ENCODE measurements at places on chromosomes 5 and 9.

- DNase-seq = no peak
These were observed 203.1 kb downstream of the WDR70 start for GRCh38 chr5:37582202-37582601.

DNA sequence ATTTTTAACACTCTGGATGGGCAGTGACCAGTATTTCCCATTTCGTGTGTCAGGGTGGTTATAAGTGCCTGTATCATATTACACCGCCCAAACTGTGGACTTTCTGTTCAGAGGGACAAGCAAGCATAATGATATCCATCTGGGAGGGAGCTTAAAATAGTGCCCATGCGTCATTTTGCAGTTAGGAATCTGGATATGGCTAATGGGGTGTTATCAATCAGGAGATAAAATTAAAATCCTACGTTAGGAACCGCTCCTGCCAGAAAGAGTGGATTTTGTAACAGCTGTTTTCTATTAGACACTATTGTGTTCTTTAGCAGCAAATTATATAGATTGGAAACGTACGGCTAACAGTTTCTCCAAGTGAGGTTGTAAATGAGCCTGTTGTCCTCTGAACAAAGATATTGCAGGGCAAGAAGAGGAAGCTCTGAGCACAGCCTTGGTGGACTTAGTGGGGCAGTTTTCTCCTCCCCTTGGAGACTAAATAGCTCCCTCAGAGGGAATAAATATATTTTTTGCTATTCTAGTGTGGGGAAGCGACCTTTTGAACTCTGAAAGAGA is 160.4 kb downstream of the SPATA31D1 start:
- DNase-seq = no peak

DNA sequence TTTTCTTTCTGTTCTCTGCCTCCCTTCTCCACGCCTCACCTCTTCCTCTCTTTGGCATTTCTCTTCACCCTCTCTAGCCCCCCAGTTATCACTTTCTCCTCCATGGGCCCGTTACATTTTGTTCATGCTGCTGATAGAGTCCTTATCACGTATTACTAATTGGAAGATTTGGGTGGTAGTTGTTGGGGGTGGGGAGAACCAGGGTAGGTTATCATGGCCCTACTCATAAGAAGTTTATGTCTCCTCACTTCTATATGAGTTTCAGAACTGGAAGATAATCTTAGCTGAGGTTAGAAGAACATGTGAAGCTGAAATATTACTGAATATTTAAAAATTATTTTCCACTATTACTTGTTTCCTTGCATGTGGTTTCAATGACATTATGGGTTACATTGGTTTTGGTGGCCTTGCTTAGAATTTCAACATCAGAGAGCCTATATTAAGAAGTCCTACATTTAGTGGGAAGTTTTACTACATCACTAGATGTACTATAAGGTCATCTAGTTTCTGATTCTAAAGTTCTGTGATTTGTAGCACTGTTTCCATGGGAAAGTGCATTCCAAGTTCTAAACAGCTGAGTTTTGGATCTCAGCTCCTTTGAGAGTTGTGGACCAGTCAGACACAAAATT is 36.8 kb downstream of the PIP5K1B start:
- DNase-seq = no peak

- no peak for DNase-seq
These were observed 27.3 kb downstream of the PUM3 start for GRCh38 chr9:2816476-2817141.

DNA sequence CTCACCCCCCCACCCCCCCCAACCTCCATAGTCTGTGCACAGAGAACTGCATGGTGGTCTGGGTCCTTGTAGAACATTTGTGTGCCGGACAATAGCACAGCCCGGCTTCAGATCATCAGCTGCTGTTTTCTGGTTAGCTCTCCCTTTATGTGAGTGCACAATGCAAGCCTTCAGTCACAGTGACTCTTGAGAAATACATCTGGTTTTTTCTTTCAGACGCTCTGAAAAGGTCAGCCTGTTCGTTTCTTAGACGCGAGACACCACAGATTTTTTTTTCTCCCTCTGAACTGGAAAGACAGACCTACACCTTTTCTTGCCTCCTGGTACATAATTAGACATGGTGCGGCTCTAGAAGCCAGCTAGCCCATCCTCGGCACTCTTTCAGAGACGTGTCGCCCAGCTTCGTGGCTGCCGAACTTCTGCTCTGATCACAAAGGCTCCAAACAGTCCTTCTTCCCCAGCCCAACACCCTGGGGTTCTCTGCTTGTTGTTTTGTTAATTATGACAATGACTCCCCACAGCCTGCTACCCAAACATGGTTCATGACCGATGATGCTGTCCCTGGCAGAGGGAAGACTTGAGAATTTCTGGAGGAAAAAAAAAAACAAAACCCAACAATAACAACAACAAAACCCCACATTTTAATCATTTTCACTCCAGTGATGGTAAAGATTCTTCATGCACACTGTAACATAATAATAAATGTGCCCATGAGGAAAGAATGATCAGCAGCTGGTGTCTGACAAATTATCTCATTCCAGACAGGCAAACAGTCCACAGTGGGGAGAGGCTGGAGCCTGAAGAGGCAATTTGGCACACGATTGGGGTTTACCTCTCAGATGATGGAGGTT is 241.4 kb upstream of the ZNF462 start:
- no peak for DNase-seq

GRCh38 chr9:126386088-126386487 is 59.5 kb downstream of the MVB12B start:
- DNase-seq = no peak

DNA sequence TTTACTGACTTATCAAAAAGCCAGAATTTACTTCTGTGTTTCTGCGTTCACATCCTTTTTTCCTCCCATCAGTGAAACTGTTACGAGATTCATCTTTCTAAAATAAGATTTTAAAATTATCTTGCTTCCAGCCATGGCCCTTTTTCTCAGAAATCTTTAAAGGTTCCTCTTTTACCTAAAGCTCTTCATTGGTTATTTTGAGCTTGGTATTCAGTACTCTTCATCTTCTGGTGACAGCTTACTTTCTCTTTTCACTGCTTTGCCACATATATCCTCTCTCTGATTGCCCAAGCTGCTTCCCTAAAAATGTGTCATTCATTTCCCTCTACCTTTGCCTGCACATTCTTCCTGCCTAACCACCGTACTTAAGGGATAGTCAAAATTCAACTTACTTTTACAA is 32.3 kb downstream of the TGFBR1 start:
- DNase-seq = no peak

DNA sequence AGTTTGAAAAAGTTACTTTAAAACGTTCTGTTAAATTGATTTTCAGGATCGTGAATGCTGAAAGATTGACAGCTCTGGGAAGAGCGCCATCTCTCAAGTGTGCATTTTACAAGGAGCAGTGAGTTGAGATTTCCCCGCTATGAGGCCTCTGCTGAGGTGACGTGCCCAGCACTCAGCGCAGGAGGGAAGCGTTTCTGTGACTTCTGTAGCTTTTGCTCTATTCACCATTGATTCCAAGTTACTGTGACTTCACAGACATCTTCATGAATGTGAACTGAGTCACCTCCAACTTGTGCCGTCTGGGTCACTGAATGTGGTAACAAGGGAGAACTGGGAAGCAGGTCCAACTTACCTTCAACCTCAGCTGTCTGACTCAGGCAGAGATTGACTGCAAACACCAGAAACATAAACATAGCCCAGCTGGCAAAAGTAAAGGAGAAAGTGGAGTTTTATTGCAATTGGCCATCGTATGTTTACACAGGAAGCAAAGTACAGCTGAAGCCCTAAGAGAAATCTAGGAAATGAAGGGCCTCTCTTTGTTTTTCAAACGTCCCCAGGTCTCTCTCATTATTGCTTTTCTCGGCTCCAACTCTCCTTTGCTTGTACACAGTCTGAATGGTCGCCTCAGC is 428.8 kb upstream of the CLINT1 start:
- DNase-seq = no peak

- DNase-seq = no peak
These were observed 77.4 kb downstream of the VAV2 start for GRCh38 chr9:133914442-133915342.

GRCh38 chr9:109880276-109881169 is 100.5 kb downstream of the PALM2AKAP2 start:
- DNase-seq = no peak

DNA sequence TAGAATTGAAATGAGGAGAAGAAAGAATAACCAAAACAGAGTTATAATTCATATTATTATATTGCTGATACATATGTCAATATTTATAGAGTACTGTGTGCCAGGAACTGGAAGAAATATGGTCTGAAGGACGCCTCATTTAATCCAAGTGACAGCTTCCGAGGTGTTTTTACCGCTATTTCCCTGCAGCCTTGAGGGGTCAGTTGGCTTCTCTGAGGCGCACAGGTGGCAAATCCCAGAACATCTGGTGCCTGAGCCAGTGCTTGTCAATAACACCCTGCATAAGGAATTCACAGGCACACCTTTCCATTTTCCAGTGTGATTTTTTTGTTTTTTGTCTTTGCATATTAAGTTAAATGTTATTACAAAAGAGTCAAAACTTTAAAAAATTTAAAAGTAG is 43.3 kb upstream of the CTSL start:
- no peak for DNase-seq

DNA sequence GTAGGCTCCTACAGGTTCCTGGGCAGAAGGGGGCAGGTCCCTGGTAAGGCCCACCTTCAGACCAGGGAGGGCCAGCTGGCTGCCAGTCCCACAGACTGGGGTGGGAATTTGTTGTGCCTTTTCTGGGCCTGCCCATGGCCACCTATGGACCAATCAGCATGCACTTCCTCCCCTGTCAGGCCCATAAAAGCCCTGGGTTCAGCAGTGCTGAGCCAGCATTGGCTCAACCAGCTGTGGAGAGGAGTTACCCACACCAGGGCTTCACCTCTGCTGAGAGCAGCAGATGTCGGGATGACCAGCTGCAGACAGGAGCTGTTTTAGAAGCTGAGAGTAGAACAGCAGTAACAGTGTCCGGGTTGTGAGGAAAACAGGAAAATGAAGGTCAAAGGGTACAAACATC is 373.4 kb upstream of the ACO1 start:
- no peak for DNase-seq

DNA sequence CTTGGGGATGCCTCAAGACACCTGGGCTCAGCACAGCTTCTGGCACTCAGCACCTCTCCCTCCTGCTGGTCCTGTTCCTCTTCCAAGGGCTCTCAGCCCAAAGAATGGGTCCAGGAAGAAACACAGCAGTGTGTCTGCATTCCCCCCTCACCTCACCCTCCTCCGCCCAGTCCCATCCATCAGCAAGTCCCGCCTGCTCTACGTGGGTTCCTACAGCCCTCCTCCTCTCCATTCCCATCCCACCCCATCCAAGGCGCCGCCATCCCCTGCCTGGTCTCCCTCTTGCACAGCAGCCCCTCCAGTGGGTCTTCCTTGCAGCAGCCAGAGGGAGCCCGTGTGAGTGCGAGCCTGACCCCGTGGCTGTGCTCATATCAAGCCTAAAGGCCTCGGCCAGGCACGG is 52.3 kb upstream of the RPL26L1 start:
- DNase-seq = no peak

DNA sequence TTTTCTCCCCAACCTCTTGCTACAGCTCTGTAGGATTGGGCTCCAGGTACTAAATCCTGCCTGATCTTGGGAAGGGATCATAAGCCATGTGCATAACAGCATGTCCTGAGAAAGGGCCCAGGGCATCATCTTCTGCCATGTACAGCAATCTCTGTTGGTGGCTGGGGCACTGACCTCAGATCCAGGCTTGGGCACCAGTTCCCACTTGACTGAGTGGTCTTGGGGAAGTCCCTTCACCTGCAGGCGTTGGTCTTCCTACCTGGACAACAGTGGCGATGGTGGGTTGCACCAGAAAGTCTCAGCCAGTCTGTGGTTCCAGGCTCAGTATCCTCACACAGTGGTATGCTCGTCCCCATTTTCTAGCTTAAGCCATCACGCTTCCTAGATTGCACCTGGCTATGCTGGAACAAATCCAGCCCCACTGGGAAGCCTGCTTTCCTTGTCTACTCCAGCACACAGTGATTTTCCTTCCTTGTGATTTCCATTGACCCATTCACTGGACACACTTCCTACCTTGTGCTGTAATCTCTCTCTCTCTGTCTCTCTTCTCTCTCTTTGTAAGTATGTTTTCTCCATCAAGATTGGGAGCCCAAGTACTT is 121.7 kb upstream of the PITX1 start:
- DNase-seq = no peak

DNA sequence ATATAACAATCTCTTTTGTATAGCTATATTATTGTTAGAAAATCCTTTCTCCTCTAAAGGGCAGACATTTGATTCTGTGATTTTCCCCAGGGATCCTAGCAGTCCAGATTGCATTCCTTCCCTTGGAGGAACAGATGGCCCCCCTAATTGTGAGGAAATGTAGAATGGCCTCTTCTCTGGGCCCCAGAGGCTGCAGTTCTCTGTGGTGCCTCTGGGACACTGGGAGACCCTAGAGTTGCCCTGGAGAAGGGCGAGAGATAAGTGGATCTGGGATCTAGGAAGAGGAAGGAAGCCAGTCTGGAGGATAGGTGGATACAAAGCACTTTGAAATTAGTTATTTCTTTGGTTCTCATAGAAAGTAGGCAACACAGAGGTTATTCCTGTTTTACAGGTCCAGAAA is 1.9 kb upstream of the HINT2 start:
- no peak for DNase-seq

- DNase-seq = no peak
These were observed 158.0 kb upstream of the APC start for GRCh38 chr5:112579599-112580170.

DNA sequence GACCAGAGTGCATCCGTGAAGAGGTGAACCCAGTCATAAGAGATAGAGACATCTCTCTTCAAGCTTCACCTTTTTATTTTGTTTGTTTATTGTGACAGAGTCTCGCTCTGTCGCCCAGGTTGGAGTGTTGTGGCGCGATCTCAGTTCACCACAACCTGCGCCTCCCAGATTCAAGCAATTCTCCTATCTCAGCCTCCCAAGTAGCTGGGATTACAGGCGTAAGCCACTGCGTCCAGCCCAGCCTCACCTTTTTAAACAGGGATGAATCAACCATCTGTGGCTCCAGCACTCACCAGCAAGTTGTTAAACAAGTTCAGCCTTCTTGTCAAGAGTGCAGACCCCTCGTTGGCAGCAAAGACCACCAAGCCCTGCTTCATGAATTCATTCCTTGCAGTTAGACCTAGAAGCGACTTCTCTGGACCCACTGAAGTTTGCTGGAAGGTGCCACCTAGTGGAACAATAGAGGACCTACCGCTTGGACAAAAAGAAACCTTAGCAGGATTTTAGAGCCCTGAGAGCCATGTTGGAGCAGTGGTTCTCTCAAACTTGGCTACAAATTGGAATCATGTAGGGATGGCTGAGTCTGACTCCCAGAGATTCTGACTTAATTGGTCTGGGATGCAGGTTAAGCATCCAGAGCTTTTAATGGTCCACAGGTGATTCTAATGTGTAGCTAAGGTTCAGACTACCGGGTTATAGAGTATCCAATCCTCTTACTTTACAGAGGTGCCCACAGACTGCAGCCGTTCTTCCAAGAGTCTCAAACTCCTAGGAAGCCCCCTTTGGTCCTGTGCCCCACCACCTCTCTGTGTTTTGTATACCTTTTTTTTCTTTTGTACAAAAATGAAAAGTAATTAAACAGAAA is 10.5 kb upstream of the GALNT10 start:
- DNase-seq = no peak

- DNase-seq = no peak
These were observed 344.9 kb downstream of the CDK5RAP2 start for GRCh38 chr9:120235081-120235480.

GRCh38 chr5:114469372-114469771 is 107.5 kb downstream of the KCNN2 start:
- DNase-seq = no peak

GRCh38 chr9:31908158-31908890 is 476.1 kb upstream of the ACO1 start:
- no peak for DNase-seq

All from stimulated activated CD8-positive, alpha-beta memory T cell treated with anti-CD3 and anti-CD28 coated beads, Interleukin-7, amount 100 ng/mL, for 48 hours (primary cell).